ENCODE measurements at places on chromosomes 3 and 15.
A peak's percentile ranks its signal among the peaks of the same experiment; 100 is the strongest.

DNA sequence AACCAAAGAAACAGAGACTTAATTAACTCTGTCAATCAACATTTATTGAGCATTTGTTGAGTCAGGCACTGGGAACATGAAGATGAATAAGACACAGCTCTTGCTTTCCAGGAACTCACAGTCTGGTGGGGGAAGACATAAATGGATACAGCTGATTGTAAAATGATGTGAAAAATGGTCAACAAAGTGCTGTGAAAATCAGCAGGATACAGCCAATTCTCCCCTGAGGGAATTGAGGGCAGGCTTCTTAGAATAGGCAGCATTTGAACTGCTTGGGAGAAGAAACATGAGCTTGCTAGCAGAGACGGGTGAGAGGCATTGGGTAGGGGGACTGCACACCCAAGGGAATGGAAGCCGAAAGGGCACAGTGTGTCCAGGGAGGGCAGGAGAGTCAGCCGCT is 41.1 kb downstream of the MFSD1 start:
- DNase-seq = no peak

- DNase-seq = no peak
These were observed 103.8 kb upstream of the CFAP20DC start for GRCh38 chr3:59153648-59154047.

GRCh38 chr15:57028176-57028575 is 109.7 kb downstream of the TCF12 start:
- no peak for DNase-seq

- no peak for DNase-seq
These were observed 378.1 kb upstream of the ZNF385D start for GRCh38 chr3:22129101-22129500.

- DNase-seq = no peak
These were observed 10.4 kb downstream of the SPG21 start for GRCh38 chr15:64979252-64979710.

DNA sequence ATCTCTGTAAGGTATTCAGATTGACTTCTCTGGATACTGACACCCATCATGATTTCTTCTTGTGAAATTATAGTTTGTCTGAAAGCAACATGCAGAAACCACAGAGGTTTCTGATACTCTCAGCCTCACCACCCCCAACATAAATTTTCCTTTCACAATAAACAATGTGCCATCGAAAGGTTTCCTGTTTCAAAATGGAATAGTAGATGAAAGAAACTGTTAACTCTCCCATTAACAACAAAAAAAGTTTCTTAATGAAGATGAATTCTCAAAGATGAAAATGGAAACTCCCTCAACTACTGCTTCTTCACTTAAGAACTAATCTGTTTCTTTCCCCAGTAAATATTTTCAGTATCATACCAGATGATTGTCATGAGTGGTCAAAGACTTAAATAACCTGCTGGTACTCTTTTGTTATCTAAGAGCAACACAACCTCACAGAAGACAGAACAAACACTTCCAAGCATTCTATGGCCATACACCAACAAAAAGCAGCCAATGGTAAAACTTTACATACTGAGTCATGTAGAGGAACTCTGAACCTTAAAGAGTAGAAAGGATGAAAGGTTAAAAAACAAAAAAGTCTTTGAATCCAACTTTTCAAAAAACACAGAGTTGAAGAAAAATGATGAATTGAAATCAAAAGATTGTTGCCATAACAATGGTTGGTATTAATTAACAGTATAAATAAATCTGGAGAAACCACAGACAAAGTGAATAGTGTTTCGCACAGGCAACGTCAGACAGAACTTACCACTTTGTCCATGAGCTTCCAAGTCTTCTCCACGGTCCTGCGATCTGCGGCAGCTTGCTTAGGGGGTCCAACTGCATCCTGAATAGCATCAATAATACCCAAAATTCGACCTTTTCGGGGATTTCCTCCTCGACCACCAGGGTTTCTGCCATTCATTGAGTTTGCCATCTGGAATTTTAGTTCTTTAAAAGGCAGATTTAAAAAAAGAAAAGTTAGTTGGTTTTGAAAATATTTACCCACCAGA is 1.9 kb downstream of the CBLB start:
- peak; percentile 15 for DNase-seq

GRCh38 chr15:84741121-84741520 is 7.3 kb upstream of the ZNF592 start:
- DNase-seq = no peak

DNA sequence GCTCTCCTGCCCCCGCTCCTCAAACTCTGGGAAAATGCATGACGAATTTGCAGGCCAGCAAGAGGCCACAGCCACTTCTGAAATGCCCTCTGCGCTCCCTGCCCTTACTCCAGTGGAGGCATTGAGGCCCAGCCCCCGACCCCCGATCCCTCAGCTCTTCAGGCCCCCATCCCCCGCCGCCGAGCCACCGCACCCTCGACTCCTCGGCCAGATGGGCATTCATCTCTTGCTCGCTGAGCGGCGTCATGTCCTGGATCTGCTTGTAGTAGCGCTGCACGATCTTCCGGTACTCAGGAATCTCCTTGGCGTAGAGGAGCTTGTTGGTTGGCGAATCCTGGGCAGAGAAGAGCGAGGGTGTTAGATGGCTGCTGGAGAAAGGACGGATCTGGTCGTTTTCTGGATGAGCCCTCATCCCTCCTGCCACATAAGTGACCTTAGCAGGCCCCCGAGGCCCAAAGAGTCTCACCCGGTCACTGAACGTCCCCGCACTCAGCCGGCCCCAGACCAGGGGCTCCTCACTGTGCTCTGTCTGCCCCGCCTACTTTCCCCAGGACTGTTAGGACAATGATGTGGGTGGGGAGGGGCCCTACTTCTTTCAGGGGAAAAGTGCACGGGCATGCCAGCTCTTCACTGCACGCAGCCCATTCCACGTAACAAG is 14.0 kb downstream of the H1-8 start:
- DNase-seq = no peak

- no peak for DNase-seq
These were observed 188.1 kb downstream of the BBX start for GRCh38 chr3:107710851-107711250.

DNA sequence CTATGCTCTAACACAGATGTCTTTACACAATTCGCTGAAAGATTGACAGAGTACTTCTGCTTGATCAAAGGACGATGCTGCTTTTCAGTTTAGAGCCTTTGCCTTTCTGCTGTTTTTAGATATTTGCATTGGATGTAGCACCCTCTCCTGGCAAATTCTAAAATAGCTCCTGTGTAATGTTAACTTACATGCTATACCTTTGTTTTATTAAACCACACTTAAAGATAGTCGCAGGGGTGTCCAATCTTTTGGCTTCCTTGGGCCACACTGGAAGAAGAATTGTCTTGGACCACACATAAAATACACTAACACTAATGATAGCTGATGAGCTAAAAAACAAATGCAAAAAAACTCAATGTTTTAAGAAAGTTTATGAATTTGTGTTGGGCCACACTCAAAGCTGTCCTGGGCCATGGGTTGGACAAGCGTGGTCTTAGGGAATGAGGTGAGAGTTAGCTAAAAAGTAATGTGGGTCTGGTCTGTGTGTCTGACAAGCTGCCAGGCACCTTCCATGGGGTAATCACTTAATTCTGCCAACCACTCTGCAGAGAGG is 62.9 kb downstream of the ATG7 start:
- DNase-seq = peak; percentile 78

DNA sequence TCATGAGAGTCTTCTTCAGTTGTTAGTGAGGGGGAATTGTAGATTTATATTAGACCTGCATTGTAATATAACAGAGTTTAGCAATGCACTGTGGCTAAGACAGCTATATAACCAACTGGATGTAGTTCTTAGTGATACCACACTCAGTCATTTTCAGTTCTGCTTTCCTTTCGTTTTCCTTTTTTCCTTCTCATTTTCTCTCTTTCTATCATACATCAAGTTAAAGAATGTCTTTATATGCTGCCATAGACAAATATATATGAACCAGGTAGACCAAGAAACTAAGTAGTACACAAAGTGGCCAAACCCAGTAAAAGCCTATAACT is 43.7 kb upstream of the CD47 start:
- DNase-seq = peak; percentile 25

DNA sequence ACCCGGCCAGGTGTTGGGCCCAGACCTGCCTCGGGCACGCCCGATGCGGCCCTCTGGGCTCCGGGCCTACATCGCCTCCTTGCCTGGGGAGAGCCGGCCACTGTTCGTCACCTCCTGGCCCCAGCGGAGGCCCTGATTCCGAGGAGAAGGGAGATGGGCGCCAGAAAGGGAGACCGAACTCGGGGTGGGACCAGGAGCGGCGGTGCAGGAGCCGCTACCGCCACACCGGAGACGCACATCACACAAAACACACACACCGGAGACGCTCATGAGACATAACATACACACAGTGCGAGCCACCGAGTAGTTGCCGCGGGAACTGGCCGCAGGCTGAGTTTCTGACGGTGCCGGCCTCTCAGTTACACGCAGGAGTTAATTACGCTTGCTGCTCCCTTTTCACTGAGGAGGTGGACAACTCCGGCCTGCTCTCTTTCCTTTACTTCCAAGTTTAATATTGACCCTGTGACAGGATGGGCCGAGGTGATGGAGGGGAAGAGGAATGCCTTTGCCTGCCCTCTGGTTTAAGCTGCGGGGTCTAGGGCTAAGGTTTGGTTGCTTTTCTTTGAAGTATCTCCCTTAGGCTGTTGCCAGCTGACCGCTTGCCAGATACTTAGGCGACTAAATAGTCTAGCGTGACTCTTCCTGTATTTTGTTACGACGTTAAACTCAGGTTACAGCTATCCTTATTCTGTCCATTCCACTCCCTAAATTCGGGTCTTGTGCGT is 570 bp downstream of the PCNP start:
- peak; percentile 41 for DNase-seq

- DNase-seq = peak; percentile 56
These were observed 41.7 kb upstream of the B3GNT5 start for GRCh38 chr3:183211352-183211751.

DNA sequence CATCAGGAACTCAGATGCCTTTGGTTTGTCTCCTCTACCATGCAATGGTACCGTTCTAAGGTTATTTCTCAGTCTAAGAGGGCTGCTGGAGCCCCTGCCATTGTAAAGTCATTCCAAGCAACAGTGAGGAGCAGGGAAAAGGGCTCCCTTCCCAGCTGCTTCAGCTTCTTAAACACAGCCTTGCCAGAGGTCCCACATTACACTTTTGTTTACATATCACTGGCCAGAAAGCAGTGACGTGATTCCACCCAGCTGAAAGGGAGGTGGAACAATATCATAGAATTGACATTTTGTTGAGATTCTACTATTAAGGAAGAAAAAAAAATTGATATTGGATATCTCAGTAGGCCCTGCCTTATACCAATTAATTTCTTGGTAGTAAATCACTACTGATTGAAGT is 194.6 kb downstream of the SUCLG2 start:
- DNase-seq = no peak

GRCh38 chr15:85379403-85380131 is 836 bp upstream of the AKAP13 start:
- DNase-seq = no peak

- DNase-seq = no peak
These were observed 47.9 kb upstream of the TRAK1 start for GRCh38 chr3:42043099-42043813.

GRCh38 chr3:18739099-18739433 is 313.9 kb upstream of the SATB1 start:
- peak; percentile 93 for DNase-seq

- DNase-seq = no peak
These were observed 11.7 kb upstream of the DUSP7 start for GRCh38 chr3:52068055-52068571.
